ENCODE measurements at places on chromosomes 5 and 9.

- DNase-seq = no peak
Observed at GRCh38 chr9:85897848-85898247, 43.1 kb upstream of the NAA35 start.

DNA sequence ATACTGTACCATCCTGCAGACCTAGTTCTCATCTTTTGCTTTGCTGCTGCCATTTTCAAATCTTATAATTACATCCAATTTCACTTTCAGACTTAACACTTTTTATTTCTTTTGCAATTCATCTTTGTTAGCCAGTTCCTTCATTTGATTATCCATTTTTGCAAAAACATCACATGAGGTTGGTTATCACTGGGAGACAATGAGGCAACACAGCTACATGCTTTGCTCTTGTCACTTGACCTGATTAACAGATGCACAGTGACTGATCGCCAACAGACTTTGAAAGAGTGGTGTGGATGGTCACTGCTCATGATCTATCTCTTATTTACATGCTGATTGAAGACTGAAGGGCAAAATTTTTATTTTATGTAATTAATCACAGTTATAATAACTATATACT, 17.0 kb upstream of the RNF20 start:
- no peak for DNase-seq

DNA sequence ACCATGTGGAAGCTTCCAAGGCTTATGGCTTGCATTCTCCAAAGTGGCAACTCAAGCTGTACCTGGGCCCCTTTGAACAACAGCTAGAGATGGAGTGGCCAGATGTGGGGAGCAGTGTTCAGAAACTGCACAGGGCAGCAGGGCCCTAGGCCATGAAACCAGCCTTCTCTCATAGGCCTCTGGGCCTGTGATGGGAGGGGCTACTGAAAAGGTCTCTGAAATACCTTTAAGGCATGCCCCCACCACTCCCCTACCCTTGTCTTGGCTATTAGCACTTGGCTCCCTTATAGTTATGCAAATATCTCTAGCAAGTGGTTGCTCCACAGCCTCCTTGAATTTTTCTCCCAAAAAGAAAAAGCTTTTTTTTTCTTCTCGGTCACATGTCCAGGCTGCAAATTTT, 1014.6 kb downstream of the DTWD2 start:
- DNase-seq = no peak

- no peak for DNase-seq
Observed at GRCh38 chr9:94794476-94795167, 68.1 kb downstream of the AOPEP start.

- DNase-seq = no peak
Observed at GRCh38 chr9:131464354-131465000, 38.2 kb upstream of the POMT1 start.

GRCh38 chr9:78574354-78575045, 277.6 kb downstream of the PSAT1 start:
- DNase-seq = no peak

DNA sequence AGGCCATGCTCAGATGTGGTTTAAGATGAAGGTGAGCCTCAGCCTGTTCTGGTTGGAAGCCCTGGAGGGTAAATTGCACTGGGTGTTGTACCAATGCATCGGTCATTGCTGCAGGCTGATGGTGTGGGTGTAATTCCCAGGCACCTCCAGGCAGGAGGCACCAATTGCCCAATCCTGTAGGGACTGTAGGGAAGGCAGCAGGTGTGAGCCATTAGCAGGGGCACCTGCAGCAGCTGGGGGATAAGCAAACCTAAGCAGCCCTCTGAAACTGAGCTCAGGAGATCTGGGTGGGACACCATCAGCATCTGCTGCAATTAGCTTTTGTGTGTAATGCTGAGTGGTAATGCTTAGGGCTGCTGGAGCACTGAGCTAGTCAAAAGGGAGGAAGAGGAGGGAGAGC, 190.1 kb upstream of the TBC1D2 start:
- DNase-seq = no peak

- DNase-seq = no peak
Observed at GRCh38 chr5:19795218-19795617, 192.8 kb downstream of the CDH18 start.

DNA sequence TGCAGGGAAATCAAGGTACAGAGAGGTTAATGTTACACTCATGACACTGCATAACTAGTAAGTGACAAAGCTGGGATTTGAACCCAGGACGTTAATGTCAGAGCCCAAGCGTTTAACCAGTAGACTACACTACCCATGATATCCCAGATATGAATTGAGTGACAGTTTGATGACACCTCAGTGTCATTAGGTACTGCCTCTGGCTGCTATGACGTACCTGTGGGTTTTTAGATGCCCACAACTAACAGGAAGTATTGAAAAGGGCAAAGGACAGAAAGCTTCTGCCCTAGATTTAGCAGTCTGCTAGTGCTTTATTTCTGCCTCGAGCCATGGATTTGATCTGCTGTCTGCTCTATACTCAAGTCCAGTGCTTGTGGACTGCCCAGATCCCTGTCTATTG, 56.2 kb downstream of the GLRA1 start:
- no peak for DNase-seq

- DNase-seq = no peak
Observed at GRCh38 chr9:107293543-107294085, 10.5 kb downstream of the RAD23B start.

All from activated T-helper 1 cell treated with anti-CD3 and anti-CD28 coated beads, Interleukin-2, amount 50 U/mL, for 16 hours (primary cell).